ENCODE measurements at places on chromosomes 6 and 20.

GRCh38 chr6:47075168-47075567 is 33.0 kb upstream of the ADGRF1 start:
- H3K27ac ChIP-seq, result no peak overlapping the region
- DNase-seq, result no peak
- no peaks in the 10 kb centered on the region for H3K36me3 ChIP-seq
- H3K27me3 ChIP-seq, result peaks cover 9% of the 10 kb centered on the region
- no peak overlapping the region for H3K4me3 ChIP-seq

GRCh38 chr6:140441256-140441655 is 1066.8 kb upstream of the CITED2 start:
- H3K4me3 ChIP-seq, result no peak overlapping the region
- H3K27ac ChIP-seq, result no peak overlapping the region
- H3K4me1 ChIP-seq, result no peaks in the 10 kb centered on the region
- peaks cover 2% of the 10 kb centered on the region for H3K27me3 ChIP-seq
- no peak for DNase-seq

DNA sequence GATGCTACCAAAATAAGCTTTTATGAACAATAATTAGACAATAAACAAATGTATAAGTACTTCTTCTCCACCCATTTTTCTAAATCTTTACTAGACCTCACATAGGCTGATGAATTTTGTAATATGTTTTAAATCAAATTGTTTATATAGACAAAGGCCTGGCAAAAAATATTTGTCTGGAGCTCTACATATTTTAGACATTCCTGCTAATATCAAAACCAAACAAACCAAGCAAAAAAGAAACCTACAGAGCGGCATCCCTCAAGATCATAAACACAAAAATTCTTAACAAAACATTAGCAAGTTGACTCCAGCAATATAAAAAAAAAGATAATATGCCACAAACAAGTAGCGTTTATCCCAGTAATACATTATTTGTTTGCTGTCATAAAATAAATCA is 87.2 kb downstream of the ADAT2 start:
- DNase-seq, result no peak
- no peak overlapping the region for H3K27ac ChIP-seq
- H3K4me3 ChIP-seq, result no peak overlapping the region
- H3K36me3 ChIP-seq, result no peaks in the 10 kb centered on the region
- H3K27me3 ChIP-seq, result peaks cover 10% of the 10 kb centered on the region

DNA sequence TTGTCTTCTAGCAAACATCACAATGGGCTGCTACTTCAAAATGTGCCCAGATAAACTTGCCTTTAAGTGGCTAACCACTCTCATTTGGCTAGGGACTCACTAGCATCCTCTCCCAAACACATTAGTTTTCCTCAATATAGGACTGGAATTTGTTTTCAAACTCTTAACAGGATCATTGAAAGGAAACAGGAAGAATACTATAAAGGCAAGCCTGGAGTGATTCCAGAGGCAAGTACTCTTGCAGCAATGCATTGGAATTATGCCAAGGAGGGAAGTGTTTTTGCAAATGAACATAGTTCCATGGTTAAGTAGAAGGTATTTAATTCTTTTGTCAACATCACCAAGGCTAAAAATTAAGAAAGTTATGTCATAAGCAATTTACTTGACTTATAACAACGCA is 12.2 kb downstream of the EPHA7 start:
- no peak overlapping the region for H3K27ac ChIP-seq
- no peaks in the 10 kb centered on the region for H3K36me3 ChIP-seq
- DNase-seq, result no peak
- H3K4me1 ChIP-seq, result no peaks in the 10 kb centered on the region
- H3K27me3 ChIP-seq, result no peaks in the 10 kb centered on the region
